ENCODE measurements at places on chromosomes 11 and 22.

DNA sequence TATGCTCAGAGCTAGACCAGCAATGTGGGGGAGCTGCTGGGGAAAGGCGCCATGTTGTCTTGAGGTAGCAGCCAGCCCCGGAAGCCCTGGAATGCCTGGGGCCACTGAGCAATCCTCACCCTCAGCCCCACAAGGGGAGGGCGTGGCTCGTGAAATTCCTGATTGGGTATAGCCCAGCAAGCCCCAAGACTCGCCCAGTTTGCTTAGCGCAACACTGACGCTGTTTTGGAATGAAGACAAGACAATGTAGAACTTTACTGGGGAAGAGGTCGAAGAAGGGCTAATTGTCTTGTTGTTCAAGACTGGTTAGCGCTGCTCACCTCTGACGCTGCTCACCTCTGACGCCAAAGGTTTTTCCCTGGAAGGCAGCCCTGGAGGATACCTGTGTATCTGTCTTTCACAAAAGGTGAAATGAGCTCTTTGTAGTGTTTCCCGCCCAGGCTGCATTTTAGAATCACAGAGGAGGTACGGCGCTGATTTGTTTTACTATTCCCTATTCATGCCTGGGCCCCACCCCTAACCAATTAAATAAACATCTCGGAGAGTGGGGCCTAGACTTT is 47.6 kb downstream of the ST3GAL4 start:
- no peak for DNase-seq

DNA sequence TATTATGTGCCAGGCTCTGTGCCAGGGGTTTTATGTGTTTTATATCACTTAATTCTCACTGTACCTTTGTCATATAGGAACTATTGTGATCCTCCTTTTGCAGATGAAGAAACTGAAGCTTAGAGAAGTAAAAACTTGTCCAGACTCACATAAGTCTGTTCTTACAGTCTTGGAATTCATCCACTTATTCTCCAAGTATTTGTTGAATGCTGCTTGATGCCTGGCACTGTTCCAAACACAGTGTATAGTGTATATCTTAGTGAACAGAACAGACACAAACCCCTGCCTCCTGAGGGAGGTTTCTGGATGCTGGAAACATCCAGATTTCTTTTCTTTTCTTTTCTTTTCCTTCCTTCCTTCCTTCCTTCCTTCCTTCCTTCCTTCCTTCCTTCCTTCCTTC is 29.0 kb upstream of the FGF3 start:
- no peak for DNase-seq

DNA sequence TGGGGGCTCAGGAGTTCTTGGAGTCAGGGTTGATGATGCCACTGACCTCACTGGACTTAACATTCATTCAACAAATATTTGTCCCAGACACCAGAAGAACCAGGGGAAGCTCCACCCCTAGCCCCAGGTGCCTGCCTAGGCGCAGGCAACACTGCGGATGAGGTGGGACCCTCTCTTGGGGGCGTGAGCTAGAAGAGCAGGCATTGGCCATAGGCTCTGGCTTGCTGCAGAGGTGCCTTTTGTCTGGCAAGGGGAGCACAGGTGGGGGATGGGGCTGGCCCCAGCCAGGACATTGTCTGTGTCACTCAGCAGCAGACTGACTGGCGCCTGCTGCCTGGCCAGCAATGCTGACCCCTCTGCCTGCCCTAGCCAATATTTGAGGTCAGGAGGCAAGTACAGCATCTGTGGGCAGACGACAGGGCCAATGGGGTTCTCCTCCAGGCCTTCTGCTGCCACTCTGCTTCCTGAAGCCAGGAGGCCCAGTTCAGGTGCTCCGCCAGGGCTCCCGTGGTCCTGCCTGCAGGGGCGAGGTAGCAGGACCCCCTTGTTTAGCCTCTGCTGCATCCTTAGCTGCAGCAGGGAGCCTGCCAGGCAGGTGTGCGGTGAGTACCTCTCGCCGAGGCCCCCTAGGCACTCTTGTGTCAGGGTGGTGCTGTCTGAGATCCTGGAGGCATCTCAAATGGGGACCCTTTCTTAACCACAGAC is 4.0 kb downstream of the LINC01488 start:
- no peak for DNase-seq

DNA sequence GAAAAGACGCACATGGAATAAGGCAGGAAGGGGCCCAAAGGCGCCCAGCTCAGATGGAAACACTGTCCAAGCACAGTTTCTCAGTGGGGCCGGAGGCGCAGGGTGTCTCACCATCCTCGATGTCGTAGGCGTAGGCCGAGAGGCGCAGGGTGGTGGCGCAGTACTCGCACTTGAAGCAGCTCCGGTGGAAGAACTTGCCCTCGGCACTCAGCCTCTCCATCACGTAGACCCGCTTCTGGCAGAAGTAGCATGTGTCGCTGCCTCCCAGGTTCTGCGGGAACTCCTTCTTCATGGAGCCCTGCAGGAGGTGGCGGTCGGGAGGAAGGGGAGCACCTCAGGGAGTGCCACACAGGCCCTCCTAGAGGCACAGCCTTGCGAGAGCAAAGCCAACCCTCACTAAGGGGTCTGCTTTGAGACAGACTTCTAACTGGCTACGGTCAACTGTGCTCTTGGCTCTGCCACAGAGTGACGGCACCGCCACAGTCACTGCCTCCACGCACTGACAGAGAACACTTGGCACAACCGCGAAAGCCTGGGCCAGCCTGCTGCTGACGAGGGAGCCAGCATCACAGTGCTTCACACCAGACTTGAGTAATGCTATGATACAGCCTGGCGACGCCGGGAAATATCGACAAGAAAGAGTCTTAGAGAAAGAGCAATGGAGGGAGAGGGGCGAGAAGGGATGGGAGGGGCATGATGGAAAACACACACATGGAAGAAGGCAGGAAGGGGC is 97.6 kb upstream of the BID start:
- DNase-seq, result no peak

GRCh38 chr22:31229402-31230079 is 17.4 kb downstream of the LIMK2 start:
- no peak for DNase-seq

DNA sequence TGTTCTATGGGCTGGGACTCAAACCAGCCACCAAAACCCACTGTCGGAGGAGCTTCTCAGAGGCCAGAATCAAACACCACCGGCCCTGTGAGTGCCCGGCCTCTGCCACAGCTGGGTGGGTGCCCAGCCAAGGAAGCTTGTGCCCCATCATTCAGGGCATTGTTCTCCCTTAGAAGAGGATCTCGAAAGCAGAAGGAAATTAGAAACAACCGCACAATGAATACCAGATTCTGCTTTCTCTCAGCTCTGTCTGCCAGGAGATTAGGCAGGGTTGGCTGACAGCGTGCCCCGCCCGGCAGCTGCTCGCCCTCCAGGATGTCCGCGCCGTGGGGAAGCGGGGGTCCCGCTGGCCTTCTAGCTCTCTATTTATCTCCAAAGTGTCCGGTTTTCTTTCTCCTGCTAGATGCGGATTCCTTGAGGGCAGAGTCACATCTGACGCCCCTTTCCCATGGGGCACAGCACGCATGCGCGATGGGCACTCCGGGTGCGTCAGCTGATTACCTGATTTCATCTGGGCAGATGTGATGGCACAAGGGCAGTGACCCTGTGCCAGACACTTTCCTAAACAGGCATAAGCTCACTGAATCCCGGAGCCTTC is 25.5 kb downstream of the SCGB1A1 start:
- no peak for DNase-seq

- no peak for DNase-seq
Measured at GRCh38 chr11:116610190-116610589, 162.6 kb downstream of the BUD13 start.

DNA sequence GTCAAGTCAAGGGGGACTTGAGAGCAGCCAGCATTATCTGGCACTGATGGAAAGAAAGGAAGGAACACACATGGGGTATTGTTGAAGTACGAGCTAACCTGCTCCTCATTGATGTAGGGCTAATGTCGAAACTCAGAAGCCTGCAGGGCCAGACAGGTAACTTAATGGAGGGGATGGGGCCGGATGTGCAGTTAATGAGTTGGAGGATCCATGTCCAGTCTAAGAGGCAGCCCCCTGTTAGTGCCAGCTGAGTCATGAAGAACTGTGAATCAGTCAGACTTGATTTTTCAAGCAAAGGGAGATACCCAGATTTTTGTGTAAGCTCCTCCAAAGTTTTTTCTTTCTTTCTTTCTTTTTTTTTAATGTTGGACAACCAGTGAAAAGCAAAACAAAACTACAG is 65.6 kb downstream of the CECR2 start:
- DNase-seq, result no peak

- no peak for DNase-seq
Measured at GRCh38 chr22:44201665-44202064, 20.9 kb downstream of the PARVG start.

DNA sequence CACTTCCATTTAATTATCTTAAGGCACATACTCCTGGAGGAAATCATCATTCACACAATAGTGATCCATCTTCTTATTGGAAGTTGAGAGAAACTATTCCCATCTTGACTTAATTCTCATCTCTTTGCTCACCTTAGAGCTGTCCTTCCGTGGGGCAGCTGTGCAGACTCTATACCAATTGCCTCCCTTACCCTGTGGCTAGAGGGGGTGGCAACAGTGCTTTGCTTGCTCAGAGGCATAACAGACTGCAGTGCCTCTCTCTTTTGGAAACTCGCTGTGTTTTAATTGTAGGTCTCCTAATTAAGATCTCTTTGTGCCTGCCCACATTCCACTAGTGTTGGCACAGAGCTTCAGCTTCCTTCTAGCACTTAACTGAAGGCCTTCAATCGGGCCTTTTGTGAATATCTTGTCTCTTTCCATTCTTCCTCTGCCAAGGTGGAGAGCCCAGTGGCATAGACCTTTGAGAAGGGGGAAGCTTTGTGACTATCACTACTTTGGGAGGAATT is 5.5 kb downstream of the KMT2A start:
- DNase-seq, result no peak

DNA sequence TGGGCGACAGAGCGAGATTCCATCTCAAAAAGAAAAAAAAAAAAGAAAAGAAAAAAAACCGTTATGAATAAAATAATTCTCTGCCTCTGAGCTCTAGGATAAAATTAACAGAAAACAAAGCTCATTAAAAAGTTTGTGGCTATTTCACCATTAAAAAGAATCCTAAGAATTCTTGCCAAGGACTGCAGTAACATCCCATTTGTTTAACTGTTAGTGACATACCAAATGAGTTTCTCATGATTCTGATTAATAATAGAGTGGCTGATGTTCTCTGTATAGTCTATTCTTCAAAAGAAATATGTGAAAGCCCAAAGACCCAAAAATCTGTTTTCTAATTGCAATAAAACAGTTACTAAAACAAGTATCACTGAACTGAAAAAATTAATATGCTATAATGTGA is 19.7 kb downstream of the CLNS1A start:
- DNase-seq, result no peak

GRCh38 chr22:47200273-47201051 is 438.0 kb downstream of the TBC1D22A start:
- DNase-seq, result no peak

DNA sequence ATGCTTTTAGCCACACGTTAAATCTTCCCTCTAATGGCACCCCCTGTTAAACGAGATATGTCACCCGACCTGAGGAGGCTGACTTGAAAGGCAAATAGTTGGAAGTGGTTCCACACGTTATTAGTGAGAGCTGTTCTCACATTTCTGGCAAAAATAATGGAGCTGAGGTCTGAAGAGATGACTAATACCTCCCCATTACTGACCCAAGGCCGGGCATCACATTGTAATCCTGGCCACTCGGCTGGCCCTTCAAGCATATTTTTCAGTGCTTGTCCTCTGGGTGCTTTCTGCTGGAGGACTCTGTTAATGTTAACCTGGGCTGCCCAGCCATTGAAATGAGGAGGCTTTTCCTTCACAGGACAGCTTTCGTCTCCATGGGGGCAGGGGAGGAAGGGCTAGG is 260.0 kb upstream of the CADM1 start:
- DNase-seq, result no peak

DNA sequence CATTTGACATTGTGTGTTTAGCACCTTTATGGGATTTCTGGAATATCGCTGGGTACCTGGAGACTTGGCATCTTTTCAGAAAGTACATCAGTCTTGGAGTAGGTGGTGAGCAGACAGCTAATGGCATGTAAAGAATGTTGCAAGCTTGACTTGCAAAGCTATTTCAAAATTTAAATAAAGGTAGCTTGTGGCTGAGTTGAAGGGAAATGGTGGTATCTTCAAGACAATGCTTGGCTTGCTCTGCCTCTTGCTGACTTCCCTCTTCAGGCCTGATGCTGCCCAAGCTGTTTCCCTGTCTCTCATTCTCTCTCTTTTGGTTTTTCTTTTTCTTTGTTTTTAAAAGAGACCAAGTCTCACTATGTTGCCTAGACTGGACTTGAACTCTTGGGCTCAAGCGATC is 13.2 kb downstream of the ZNRF3 start:
- no peak for DNase-seq

DNA sequence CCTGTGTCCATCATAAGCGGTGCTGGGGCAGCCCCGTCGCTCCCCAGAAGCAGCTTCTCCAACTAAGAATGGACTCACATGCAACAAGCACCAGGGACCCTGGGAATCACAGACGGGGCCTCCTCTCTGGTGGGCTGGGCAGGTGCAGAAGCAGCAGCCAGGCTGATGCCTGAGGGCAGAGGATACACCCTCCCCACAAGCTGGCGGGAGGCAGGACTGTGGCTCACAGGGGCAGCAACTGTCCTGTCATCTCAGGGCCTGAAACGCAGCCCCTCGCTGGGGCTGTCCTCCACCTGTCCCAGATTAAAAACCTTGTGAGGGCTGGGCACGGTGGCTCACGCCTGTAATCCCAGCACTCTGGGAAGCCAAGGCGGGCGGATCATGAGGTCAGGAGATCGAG is 3.1 kb upstream of the SBF1 start:
- DNase-seq, result no peak

DNA sequence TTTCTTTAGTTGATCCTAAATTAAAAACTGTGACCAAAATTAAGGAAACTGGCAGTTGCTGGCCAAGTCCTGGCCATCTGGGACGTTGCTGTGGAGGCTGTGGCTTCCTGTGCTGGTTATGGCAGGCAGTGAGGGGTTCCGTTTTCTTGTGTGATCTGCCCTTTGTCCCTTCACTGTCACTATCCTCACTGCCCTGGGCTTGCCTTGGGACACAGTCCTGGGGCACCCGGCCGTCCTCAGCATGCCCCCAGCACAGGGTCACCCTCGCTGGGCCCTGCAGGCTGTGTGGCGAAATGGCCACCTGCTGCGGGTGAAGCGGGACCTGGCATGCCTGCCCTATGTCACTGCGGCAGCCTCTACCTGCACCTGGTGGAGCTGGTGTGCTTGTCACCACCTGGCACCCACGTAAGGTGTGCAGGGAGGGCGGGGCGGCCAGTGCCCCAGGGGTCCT is 52.5 kb upstream of the SLC22A12 start:
- DNase-seq, result no peak

GRCh38 chr11:61056981-61057380 is 45.3 kb upstream of the CD5 start:
- no peak for DNase-seq

DNA sequence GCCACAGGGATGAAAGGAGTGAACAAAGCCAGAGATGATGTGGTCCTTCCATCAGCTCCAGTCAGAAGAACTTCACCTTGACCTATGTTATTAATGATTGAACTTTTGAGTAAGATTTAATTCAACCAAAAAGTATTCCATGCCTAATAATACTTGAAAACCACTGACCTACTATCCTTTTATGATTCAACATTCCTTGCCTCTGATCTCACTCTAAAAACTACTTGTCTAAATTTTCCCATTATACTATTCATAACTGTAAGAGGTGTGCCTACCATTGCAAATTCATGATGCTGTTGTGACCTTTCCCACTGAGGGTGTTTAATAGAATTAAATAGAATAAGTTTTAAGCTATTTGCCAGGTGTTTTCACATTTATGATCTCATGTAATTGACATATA is 164.7 kb upstream of the GUCY1A2 start:
- DNase-seq, result no peak
